ENCODE measurements at places on chromosomes 4 and X.
A peak's percentile ranks its signal among the peaks of the same experiment; 100 is the strongest.

- DNase-seq, result peak; percentile 56
Observed at GRCh38 chr4:72767618-72768302, 198.7 kb upstream of the ADAMTS3 start.

- no peak for DNase-seq
Observed at GRCh38 chr4:17134100-17134499, 235.7 kb upstream of the LDB2 start.

- DNase-seq, result no peak
Observed at GRCh38 chr4:133968174-133968573, 233.4 kb downstream of the PABPC4L start.

DNA sequence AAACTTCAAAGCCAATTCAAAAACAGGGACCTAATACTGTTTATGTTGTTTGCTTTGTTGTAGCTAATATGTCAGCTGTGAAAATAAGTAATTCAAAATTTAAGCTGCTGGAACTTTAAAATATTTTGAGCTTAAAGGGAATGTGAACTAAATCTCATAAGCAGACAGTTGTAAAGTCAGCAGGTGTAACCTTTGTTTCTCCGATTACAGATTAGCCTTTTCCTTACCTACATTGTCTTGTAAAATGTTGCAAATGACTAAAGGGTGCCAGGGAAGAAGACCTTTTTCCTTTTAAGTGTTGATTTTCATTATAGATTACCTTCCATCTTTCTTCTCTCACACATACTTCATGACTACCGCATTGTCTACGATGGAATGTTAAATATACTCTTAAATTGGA lies 405.1 kb downstream of the KCNIP4 start:
- DNase-seq, result no peak

Data from stromal cell of bone marrow (primary cell).